CD8-positive, alpha-beta T cell (primary cell): ENCODE measurements at places on chromosomes 13 and 19. TPM values are rescaled to one million over a fixed set of nuclear protein-coding genes. Genes with fewer than 3 reads are reported as not detected.

The LILRA5 gene
- total RNA-seq: not detected

The CYP4F2 gene
- total RNA-seq: not detected

The ZNF737 gene
- total RNA-seq: 11.2 TPM

The MEIOSIN gene
- not detected for total RNA-seq

The ITGBL1 gene
- total RNA-seq: not detected

The PLPPR3 gene
- total RNA-seq: not detected

The IGFL2 gene
- total RNA-seq: not detected

The KCTD12 gene
- 2.4 TPM for total RNA-seq

The SRRM5 gene
- 0.31 TPM for total RNA-seq

The BSG gene
- total RNA-seq: 76.2 TPM

The CASP14 gene
- not detected for total RNA-seq

The GPC5 gene
- total RNA-seq: not detected

The TNFSF11 gene
- not detected for total RNA-seq

The SH2D3A gene
- total RNA-seq: 38.8 TPM

The PSPN gene
- total RNA-seq: 0.92 TPM

The RPL13A gene
- total RNA-seq: 5,323 TPM

The OXGR1 gene
- not detected for total RNA-seq

The LYL1 gene
- 0.81 TPM for total RNA-seq

The CLIP3 gene
- total RNA-seq: 0.75 TPM

The LDLR gene
- 60.5 TPM for total RNA-seq

The PSG2 gene
- not detected for total RNA-seq

The SELENOW gene
- 68.1 TPM for total RNA-seq

The RASL11A gene
- 9.0 TPM for total RNA-seq

The THSD8 gene
- total RNA-seq: 0.79 TPM

The ZNF569 gene
- total RNA-seq: 11.8 TPM

The ZNF442 gene
- 1.0 TPM for total RNA-seq

The FCHO1 gene
- 38.4 TPM for total RNA-seq

The SBK3 gene
- not detected for total RNA-seq

The ANKLE1 gene
- 1.3 TPM for total RNA-seq

The MLLT1 gene
- total RNA-seq: 11.8 TPM

The VAV1 gene
- 75.5 TPM for total RNA-seq

The RNF225 gene
- not detected for total RNA-seq

The BRSK1 gene
- 5.2 TPM for total RNA-seq

The SOX21 gene
- total RNA-seq: not detected

The TRPC4 gene
- total RNA-seq: not detected

The ZNF527 gene
- total RNA-seq: 12.9 TPM

The POU2F2 gene
- total RNA-seq: 14.6 TPM

The LRRC25 gene
- 0.22 TPM for total RNA-seq

The IL12RB1 gene
- 22.7 TPM for total RNA-seq

The TNFSF13B gene
- total RNA-seq: 1.3 TPM

The FAAP24 gene
- total RNA-seq: 1.2 TPM

The SIGLEC5 gene
- total RNA-seq: not detected

The GNG8 gene
- total RNA-seq: not detected

The HSPBP1 gene
- 18.8 TPM for total RNA-seq
